Brain (organoid and tissue), 16 donors: ENCODE measurements at places on chromosomes 3 and 15.

- DNase-seq = no peak
Measured at GRCh38 chr15:95866711-95867440, 463.6 kb upstream of the NR2F2 start.

DNA sequence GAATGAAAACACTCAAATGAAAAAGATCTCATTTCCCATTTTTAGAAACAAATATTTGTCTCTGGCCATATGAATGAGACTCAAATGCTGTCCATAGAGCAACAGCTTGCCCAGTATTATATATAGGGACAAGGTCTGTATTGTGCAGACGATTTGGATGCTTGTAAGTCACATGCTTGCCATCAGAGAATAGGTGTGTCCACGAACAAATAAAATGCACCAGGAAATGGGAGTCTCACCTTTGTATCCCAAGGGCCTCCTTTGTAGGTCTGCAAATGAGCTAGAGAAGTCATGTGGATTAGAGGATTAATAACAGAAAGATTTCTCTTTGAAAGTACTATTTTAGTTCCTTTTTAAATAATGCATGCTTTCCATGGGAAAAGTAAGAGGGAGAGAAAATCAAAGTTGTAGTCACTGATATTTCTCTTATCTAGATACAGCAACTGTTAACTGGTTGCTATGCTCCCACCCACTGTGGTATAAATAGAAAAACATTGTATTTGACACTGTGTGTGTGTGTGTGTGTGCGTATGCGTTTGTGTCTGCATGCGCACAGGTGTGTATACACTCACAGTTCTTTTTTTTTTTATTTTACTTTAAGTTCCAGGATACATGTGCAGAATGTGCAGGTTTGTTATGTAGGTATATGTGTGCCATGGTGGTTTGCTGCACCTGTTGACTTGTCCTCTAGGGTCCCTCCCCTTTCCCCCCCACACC lies 383.4 kb upstream of the ARRDC4 start:
- no peak for DNase-seq

- DNase-seq = no peak
Measured at GRCh38 chr3:56819016-56819809, 17.5 kb upstream of the ARHGEF3 start.

- DNase-seq = peak; percentile 47
Measured at GRCh38 chr15:53808058-53808706, 48.7 kb upstream of the WDR72 start.

- no peak for DNase-seq
Measured at GRCh38 chr3:64054488-64054887, 31.2 kb upstream of the PSMD6 start.

DNA sequence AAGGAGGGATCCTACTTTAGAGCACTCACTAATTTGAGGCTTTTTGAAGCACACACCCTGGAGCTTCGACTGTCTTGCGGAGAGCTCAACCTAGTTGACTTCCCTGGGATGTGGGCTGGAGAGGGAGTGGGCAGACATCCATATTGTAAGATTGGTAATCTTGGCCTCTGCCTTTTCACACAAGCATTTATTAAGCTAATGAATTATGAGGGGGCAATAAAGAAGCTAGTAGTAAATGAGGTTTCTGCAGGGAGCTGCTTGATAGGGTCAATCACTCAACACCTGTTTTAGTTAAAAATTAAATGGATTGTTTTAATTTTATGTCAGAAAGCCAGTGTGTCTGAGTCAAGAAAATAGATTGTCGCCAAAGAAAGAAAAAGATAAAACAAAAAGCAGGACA lies 76.3 kb downstream of the PDZRN3 start:
- DNase-seq = no peak
